Activated CD4-positive, alpha-beta memory T cell treated with anti-CD3 and anti-CD28 coated beads for 36 hours (primary cell): ENCODE measurements at places on chromosomes 4 and X. TPM values are rescaled to one million over a fixed set of nuclear protein-coding genes. Genes with fewer than 3 reads are reported as not detected.

GRCh38 chrX:121122332-121122731 is 74.9 kb downstream of the GLUD2 start:
- DNase-seq, result no peak
- no peaks in the 10 kb centered on the region for H3K4me1 ChIP-seq
- H3K4me3 ChIP-seq, result no peak overlapping the region
- H3K27me3 ChIP-seq, result no peaks in the 10 kb centered on the region

The CT55 gene
- total RNA-seq, result not detected

DNA sequence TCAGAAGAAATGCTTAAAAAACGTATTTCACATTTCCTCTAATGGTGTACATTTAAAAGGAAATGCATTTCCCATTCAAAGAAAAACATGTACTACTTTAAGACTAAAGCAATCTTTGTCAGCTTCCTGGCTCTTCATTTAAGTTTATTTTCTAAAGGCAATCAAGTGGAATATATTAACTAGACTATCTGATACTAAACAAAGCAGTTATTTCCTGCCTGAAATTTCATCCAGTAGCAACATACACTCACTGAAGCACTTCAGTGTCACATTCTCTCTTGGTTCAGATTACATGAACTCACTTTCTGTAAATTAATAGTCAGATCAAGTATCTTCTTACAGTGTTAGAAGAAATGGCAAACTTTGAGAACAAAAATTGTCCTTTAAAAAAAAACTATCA is 42.5 kb downstream of the LRBA start:
- no peak for DNase-seq
- no peaks in the 10 kb centered on the region for H3K36me3 ChIP-seq
- H3K27ac ChIP-seq, result no peak overlapping the region

- H3K36me3 ChIP-seq, result no peaks in the 10 kb centered on the region
- no peaks in the 10 kb centered on the region for H3K27me3 ChIP-seq
Observed at GRCh38 chr4:26583538-26583864, 383 bp upstream of the TBC1D19 start.

The TBC1D9 gene
- total RNA-seq, result not detected
